ENCODE measurements at places on chromosomes 5 and 9.

GRCh38 chr5:97986069-97986468, 787.4 kb upstream of the RGMB start:
- DNase-seq = no peak

- no peak for DNase-seq
These were observed 25.2 kb downstream of the CYFIP2 start for GRCh38 chr5:157290981-157291711.

- no peak for DNase-seq
These were observed 427 bp downstream of the PCYOX1L start for GRCh38 chr5:149358294-149358651.

- DNase-seq = no peak
These were observed 48.0 kb downstream of the SARDH start for GRCh38 chr9:133690081-133690561.

DNA sequence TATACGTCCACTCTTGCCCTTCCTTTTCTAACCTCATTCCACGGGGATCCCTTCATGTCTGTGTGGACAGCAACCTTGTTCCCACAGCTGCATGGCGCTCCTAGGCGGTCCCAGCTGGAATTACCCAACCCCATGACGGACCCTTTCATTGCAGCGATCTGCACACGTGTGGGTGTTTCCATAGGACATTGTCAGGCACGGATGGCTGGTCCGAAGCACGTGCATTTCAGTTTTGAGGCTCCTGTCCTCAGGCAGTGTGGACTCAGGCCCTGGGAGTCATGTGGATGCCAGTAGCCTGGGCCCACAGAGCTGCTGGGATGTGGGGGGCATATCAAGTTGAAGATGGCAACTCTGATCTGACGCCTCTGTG, 15.0 kb downstream of the CARD19 start:
- DNase-seq = no peak

DNA sequence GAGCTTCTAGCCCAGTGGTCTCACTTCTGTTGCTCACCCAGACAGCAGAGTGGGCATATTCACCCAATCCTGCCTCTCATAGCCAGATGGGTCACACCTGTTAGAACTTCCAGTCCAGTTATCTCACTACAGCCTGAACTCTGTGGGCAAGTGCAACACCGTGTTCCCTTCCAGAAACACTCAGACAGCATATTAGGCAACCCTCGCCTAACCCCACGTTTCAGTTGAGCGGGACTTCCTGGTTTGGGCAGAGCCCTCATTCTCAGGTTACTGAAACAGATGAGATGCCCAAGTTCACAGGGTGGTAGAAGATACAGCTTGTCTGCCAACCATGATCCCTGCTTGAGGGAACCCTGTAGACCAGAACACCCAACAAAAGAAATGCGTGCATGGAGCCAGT, 538.2 kb downstream of the CYLC2 start:
- no peak for DNase-seq

- DNase-seq = no peak
These were observed 487.9 kb downstream of the ARHGEF28 start for GRCh38 chr5:74113927-74114326.

- no peak for DNase-seq
These were observed 26.4 kb upstream of the F2R start for GRCh38 chr5:76689321-76690036.

DNA sequence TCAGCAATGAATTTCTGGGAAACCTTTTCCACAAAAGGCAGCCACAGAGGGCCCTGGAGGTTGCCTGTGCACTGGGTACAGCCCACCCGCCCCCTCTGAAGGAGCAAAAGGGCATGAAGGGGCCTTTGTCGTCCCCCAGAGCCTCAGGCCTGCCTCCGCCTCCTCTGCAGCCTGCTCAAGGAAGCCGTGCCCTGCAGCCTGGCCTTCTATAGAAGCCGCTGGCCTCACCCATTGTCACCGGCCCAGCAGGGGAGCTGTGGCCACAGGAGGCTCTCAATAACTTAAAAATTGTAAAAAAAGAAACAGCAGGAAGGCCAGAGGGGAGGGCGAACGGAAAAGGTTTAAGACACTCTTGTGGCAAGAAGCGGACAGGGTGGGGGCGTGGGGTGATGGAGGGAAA, 213.3 kb downstream of the IRX2 start:
- no peak for DNase-seq

DNA sequence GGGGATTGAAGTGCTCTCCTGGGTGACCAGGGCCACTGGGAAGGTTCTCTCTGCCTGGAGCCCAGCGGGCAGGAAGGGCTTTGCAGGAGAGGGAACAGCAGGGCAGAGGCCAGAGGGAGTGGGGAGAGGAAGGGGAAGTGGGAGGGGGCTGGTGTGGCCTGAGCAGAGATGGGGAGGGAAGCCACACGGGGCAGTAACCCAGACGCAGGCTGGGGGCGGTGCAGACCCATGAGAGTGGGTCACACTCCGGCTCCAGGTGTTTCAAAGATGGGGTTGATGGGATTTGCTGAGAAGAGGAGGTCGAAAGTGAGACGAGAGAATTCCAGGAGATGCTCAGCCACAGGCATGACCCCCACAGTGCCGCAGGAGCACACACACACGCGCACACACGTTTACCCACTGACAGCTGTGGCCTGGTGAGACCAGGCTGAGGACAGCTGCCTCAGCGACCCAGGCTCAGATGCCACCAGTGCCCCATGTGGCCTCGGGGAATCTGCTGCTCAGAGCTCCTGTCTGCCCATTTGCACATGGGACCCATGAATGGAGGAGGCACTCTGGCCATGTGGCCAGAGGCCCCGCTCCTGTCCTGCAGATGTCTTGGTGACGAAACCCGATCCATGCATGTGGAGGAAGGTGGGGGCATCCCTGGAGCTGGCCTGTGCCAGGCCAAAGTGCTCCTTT, 32.7 kb upstream of the FCN2 start:
- DNase-seq = no peak

DNA sequence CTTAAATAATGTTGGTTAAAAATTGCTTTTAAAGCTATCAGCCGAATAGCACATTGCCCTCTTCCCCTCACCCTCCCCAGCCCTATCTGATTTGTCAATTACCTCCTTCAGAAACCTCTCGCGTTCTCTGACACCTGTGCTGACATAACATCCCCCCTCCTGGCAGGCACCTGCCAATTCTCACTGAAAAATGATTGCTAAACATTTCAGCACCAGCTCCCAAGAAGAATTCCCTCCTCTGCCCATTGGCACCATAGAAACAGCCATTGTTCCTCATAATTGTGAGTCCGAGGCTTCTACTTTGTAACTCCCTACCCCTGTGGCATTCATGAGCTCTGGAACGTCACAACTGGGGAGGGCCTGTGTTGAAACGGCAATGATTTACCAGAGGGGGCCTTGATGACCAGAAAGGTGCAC, 20.2 kb downstream of the CDH6 start:
- DNase-seq = no peak

DNA sequence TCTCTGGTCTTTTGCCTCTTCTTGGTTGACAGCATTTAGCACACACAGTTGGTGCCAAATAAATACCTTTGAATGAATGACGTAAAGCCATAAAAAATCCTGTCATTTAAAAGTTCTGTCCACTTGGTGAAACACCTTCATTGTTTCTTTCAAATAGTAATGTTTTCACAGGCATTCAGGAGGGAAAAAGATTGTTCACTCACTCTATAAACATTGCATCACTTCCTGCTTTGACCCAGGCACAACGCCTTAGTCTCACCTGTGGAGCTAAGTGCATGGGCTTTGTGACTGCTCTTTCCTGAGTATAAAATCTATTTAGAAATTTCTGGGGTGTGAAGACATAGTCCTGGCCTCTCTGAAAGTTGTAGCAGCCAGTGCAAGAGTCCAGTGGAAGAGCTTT, 88.9 kb upstream of the CXCL14 start:
- no peak for DNase-seq

GRCh38 chr5:14842117-14842516, 29.5 kb downstream of the ANKH start:
- DNase-seq = no peak

DNA sequence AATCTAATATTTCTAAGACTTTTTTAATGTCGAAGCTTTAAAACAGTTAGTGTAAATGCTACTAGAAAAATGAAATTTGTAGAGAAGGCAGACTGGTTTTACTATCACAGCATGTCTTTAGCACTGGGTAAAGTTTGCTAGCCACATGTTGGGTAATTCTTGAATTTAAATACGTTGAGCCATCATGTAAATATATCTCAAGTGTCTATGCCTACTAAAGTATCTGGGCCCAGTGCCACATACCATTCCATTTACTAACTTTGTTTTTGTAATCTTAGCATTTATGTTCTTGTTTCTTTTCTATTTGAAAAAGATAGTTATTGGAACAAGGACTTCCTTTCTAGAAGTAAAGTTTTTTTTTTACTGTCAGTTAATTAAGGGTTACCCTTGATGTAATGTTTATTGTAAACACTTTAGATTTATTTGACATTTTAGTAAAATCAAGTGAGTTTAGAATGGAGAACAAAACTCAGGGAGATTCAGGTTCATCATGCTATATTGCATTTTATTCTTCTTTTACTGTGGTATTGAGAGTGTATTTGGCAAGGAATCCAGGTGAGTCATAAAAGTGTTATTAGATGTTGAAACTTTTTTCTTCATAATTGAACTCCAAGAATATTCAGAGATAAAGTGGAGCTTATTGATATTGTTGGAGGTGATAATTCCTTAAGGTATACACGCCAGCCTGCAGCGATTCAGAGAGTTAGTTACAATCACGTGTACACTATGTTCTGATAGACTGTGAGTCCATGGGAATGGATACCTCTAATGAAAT, 182.4 kb downstream of the CCDC171 start:
- DNase-seq = no peak

GRCh38 chr9:72925126-72925789, 27.6 kb downstream of the ALDH1A1 start:
- DNase-seq = no peak

GRCh38 chr9:34540827-34541226, 18.0 kb upstream of the ENHO start:
- DNase-seq = no peak

DNA sequence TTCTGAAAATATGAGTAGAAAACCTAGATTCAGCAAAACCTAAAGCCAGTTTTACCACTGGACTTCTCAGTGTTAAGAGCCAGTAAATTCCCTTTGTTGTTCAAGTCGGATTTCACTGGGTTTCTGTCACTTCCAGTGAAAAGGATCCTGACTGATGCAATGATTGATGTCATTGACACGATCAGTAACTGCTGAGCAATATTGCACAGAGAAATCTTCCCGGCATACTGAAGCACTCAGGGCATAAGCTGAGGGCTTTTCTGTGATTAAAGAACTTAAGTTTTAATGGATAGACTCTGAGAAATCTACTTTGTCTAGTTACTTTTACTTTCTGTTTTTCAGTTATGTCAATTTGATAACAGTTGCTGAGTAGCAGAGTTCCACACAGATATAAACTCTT, 61.9 kb downstream of the DENND1A start:
- DNase-seq = no peak

GRCh38 chr9:93575796-93576257, 557 bp upstream of the PHF2 start:
- DNase-seq = peak; percentile 10

- no peak for DNase-seq
These were observed 7.2 kb upstream of the RPL26L1 start for GRCh38 chr5:172952034-172952511.

GRCh38 chr5:105773241-105773640, 1897.5 kb downstream of the EFNA5 start:
- DNase-seq = no peak

- no peak for DNase-seq
These were observed 42.7 kb upstream of the MVB12B start for GRCh38 chr9:126283799-126284465.

- DNase-seq = no peak
These were observed 19.9 kb upstream of the TMEM250 start for GRCh38 chr9:136138566-136138965.

GRCh38 chr5:150264667-150265603, 24.6 kb downstream of the CAMK2A start:
- no peak for DNase-seq

DNA sequence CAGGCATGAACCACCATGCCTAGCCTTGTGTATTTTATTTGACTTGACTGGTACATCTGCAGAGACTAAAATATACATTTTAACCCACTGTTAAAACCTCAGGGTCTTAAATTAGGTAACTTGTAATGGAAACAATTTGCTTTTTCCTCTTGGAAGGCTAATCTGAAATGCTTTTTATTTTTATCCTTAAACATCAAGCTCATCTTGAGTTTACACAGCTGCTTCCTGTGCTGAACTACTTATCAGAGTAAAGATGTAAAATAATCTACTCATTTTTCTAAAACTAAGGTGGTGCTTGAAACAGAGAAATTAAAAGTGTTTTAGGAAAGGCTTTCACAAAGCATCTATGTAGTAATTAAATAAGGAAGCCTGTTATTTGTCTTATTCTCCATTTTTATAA, 144.1 kb downstream of the ENTREP1 start:
- no peak for DNase-seq

DNA sequence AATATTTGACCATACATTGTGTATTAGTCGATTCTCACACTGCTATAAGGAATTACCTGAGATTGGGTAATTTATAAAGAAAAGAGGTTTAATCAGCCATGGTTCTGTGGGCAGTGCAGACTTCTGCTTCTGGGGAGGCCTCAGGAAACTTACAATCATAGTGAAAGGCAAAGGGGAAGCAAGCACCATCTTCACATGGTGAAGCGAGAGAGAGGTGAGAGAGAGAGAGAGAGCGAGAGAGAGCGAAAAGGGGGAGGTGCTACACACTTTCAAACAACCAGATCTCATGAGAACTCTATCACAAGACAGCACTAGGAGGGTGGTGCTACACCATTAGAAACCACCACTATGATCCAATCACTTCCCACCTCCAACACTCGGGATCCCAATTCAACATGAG, 4.1 kb upstream of the GRAMD2B start:
- no peak for DNase-seq

- DNase-seq = no peak
These were observed 34.7 kb upstream of the GFPT2 start for GRCh38 chr5:180387798-180388197.

DNA sequence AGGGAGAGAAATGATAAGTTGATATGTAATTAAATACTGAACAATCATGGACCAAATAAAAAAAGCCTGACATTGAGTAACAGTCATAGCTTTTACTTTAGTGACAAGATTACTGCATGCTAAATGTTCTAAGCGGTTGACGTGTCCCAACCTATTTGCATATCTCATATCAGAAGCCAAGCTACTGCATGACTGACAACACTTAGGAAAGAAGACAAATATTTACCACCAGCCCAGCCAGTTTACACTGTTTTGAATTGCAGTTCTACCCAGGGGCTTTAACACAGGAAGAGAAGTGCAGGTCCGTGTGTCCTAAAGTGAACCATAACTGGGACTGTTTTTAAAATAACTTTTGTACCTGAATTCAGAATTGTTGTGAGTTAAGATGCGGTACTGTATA, 219.9 kb downstream of the PRDM9 start:
- DNase-seq = no peak
